ENCODE measurements at places on chromosomes 1 and 21.
A peak's percentile ranks its signal among the peaks of the same experiment; 100 is the strongest.

DNA sequence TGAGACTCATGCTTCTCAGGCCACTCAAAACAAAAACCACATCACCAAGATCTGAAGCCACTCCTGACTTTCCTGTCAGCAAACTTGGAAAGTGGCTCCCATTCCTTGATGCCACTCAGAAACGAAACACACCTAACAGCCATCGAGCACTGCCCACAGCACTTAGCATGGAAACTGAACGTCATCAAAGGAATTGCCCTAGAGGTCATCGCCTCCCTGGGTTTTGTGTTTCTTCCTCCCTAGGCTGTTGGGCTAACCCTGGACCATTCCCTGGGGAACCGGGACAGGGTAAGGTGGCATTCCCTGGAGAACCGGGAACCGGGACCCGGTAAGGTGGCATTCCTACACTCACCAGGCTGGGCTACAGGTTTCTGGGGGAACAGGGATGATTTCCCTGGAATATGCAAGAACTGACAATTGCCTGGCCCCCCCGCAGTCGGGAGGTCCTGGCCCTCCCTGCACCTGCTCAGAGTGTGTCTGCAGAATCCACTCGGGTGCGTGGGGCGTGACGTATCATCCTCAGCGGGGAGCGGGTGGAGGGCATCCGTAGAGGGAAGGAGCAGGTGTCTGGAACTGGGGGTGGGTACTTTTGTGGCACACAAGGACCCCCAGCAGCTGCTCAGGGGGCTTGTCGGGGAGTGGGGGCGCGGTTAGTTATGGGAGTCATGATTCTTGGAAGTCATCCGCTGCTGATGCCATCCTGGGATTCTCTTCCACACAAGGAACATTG lies 30.3 kb downstream of the SLC45A1 start:
- no peak for DNase-seq

DNA sequence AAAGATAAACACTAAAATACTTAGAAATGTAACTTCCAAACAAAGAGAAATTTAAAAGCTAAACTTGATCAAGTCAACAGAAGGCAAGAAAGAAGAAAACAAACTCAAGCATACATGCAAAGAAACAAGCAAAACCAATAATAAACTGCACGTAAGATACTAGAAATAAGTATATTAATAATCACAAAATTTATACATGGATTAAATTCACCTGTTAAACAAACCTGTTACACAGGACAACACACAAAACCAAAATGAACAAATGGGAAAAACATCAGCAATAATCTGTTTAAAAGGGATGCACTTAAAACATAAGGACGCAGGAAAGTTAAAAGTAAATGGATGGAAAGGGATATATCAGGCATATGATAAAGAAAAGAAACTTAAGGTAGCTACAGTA lies 165.8 kb downstream of the CDC42BPA start:
- no peak for DNase-seq

DNA sequence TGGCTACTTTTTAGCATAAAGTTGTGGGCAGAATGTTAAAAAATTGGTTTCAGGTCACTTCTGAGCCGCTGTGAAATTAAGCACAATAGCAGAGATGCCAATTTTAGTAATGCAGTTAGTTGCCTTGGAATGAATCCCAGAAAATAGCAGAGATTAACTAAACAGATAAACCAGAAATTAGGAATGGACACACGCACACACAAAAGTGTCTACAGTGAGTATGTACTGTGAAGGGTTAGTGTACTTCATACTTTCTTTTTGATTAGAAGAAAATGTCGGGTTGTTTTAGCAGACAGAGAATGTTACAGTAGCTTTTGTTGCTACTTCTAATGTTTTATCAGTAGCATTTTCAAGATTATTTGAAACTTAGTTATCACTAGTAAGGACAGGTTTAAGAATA lies 106.7 kb downstream of the LEPR start:
- DNase-seq: no peak

GRCh38 chr1:54968551-54968950 lies 11.9 kb upstream of the TMEM61 start:
- DNase-seq: no peak

- DNase-seq: no peak
Measured at GRCh38 chr21:35326677-35327076, 277.6 kb upstream of the RUNX1 start.

- no peak for DNase-seq
Measured at GRCh38 chr1:165699577-165699976, 1.2 kb upstream of the ALDH9A1 start.

GRCh38 chr1:147473733-147474049 lies 67.6 kb upstream of the BCL9 start:
- no peak for DNase-seq

- DNase-seq: no peak
Measured at GRCh38 chr1:23194119-23194984, 22.9 kb downstream of the HTR1D start.

- DNase-seq: peak; percentile 92
Measured at GRCh38 chr1:228275430-228276173, 67.8 kb downstream of the OBSCN start.

Data from CD4-positive, alpha-beta T cell treated with Interleukin-4 for 1 hour (primary cell).